Activated T-cell treated with anti-CD3 and anti-CD28 coated beads, Interleukin-2, amount 50 U/mL, for 1 hour (primary cell): ENCODE measurements at places on chromosomes 3 and 15.

DNA sequence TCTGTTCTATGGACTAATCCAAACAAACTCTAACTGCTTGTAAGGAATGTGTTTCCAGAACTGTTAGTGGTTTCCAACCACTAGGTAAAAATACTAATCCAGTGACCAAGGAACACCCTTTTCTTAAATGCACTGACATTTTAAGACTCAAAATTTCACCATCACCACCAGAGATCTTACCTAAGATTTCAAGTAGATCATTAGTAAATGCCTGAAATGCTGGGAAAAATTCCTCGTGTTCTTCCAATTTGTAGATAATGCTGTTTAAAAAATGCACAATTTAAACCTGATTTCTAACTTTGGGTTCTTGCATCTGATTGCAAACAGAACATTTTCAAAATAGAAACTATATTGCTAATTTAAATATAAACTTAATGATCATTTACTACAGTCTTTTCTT lies 63.4 kb downstream of the ESYT3 start:
- DNase-seq = no peak

DNA sequence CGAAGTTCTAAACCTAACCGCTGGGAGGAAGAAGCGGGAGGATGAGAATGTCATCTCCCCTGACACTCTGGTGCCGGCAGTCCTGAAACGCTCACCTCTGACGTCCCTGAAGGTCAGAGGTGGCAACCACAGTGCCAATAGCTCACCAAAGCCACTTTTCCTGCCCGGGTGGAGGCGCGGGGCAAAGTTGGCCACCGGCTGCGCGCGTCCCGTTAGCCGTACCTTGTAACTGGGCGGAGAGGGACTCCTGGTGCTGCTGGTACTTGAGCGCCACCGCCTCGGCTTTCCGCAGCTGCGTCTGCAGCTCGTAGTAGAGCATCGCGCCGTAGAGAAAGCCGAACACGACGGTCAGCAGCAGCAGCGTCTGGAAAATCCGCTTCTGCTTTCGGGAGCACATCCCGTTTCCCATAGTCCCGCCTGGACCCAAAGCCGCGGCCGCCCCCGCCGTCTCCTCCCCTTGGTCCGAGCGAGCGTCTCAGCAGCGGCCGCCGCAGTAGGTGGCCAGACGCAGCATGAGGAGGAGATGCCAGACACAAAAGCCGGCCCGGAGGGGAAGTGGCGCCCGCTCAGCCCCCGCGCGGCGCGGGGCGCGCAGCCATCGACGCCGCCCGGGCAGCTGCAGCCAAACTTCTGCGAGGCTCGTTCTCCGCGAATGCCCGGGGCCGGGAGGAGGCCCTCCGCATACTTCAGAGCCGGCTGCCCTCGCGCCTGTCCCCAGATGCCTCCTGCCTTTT lies 680 bp downstream of the GOLIM4 start:
- peak; percentile 26 for DNase-seq

- DNase-seq = no peak
Observed at GRCh38 chr3:159263750-159264553, 462.1 kb downstream of the MFSD1 start.

- no peak for DNase-seq
Observed at GRCh38 chr15:65343374-65343981, 34.3 kb downstream of the IGDCC3 start.

DNA sequence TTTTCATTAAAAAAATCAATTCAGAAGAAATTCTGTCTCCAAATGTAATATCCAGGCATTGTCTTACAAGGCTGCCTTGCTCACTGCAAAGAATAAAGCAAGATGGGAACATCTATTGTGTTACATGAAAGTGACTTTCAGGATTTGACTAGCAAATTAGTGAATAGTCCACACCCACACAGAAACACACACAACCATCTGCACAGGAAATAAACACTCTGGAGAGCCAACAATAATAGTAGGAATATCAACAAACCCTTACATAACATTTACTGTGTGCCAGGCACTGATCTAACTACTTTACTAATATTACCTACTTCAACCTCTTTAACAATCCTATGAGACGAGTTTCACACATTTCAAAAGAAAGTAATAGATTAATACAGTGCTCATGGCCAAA lies 28.9 kb upstream of the ZNF385D start:
- no peak for DNase-seq

DNA sequence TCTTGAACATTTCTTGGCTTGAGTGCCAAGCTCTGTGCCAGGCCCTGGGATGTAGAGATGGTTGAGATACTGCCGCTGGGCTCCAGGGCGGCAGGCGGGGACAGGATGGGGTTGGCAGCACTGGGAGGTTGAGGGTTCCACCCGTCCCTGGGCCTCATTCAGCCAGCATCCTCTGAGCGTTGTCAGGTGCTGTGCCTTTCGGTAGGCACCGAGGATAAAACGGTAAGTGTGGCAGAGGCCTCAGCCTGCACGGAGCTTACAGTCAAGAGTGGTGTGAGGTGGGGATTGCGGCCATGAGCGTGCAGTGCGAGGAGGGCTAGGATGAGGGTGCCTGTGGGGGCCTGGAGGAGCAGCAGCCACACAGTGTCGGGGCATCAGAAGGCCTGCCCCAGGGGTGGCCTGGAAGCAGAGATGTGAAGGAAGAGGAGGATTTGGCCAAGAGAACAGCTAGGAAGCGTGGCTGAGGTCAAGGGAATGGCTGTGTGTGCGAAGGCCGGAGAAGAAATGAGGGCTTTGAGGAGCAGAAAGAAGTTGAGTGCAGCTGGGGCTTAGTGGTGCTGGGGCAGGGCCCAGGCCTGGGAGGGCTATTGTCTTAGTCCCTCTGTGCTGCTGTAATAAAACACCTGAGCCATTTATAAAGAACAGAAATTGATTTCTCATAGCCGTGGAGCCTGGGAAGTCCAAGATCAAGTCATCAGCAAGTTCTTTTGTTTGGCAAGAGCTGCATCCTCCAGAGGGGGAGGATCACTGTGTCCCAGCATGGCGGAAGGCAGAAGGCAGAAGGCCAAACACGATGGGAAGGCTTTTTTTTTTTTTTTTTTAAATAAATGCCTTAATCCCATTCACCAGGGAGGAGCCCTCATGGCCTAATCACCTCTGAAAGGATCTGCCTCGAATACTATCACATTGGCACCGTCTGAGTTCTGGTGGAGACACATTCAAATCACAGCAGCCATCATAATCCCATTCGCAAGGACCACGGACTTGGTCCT lies 22.7 kb downstream of the CORO2B start:
- DNase-seq = no peak

DNA sequence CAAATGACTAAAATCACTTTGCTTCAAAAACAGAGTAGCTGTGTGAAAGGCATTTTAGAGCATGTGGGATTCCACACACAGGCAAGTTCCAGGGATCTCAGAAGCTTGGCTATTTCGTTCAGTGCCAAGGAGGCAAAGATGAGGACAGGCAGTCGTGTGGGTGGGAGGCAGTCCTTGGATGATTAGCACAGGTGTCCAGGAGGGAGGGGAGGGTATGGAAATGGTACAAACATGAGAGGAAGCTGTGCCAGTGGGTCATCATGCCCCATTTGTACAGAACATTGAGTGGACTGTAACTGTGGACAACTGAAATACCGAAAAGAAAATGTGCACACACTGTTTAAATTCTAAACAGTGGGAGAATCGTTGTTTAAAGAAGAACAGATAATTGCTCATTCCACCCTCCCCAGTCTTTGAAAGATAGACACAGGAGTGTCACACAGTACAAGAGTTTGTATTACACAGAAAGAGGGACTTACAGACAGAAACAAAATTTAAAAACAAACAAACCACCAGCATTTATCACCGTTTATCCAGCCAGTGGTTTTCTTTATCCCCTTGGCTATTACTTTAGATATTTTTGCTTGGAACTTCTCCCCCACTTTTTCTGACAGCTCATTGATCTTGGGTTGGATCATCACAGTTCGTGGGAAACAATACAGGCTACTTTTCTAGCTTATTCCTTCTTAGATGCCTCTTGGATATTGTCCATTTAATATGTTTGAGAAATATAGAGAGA lies 122.9 kb downstream of the GREM1 start:
- no peak for DNase-seq

DNA sequence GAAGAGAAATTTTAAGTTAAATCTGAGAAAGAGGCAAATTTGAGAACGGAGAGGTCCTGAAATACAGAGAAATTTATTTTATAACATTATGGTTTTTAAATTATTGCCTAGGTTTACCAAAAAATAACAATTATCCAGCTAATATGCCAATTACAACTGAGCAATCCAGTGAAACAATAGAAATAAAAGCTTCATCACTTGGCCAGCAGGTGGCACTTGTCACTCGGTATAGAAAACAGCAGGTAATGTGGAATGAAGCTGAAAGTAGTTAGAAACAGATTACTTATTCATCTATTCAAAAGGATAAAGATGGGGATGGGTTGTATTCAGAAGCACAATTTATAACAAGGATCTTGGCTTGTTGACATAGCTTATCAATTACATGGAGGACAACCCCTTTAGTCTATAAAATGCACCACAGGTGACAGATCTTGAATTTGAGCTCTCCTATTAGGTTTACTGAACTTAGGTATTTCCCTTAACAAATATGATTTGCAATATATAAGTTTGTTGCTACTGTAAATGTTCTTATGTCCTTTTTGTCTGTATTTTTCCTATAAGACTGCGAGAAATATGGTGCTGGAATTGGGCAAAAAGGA lies 70.1 kb upstream of the GUCA1C start:
- no peak for DNase-seq

GRCh38 chr3:150079029-150079739 lies 108.5 kb upstream of the PFN2 start:
- no peak for DNase-seq

DNA sequence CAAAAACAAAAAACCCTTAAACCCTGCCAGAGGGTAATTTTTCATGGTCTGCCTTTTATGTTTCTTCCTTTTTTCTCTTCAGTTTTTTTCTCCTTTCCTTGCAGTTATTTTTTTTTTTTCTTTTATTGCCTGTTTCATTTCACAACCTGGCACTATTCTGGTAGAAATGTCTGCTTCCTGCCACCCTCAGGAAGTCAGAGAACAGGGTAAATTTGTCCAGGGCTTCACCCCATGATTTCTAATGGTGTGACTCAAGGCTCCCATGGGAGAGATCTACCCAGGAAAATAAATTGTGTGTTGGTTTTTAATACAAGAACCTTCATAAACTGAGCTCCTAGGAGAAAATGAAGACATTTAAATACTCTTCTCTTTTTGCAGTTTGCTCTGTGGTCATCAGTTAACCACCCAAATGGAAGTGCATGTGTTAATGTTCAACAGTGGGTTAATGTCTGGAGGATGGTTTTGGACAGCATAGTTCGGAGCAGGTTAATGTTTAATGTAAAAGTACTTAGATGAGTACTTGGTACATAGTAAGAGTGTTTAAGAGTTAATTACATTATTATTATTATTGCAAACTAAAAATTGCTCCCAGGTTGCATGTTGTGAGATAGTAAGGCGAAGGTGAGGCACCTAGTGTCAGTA lies 45.9 kb downstream of the CGNL1 start:
- no peak for DNase-seq

- no peak for DNase-seq
Observed at GRCh38 chr3:152519376-152519775, 250.6 kb downstream of the MBNL1 start.

GRCh38 chr3:114582929-114583328 lies 289.1 kb downstream of the TIGIT start:
- no peak for DNase-seq

DNA sequence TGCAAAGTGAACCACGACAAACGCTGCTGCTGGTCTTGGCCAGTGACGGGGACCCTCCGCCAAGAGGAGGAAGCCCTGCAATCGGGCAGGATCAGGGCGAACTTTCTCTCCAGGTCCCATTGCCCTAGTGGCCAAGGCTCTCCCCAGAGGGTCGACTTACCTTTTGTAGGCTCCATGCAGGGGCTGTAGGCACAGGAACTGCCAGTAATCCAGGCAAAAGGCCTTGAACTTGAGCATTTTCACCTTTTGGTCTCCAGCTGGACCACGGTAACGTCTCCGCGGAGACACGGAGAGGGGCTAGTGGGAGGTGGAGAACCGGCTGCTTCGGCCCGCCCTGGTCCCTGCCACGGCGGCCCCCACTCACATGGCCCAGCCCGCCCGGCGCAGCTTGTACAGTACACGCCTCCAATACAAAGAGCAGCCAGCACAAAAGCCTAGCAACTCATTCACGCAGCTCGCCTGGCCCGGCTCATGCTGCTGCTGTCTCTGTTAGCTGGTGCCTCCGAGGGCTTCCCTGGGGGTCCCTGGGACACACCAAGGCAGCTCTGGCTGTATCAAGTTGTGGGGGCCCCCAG lies 31.0 kb downstream of the IQSEC1 start:
- no peak for DNase-seq

DNA sequence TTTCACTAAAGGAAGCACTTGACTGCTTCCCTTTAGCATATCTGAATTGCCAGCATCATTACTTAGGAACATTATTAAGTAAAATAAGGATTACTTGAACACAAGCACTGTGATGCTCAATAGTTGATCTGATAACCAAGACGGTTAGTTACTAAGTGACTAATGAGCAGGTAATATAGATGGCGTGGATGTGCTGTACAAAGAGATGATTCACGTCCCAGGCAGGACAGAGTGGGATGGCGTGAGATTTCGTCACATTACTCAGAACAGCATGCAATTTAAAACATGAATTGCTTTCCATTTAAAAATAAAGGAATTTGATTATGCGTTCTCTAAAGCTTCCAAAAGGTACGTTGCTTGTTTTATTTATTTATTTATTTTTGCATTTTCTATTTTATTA lies 240.0 kb upstream of the ARHGEF26 start:
- DNase-seq = no peak

GRCh38 chr3:69649120-69650065 lies 89.9 kb upstream of the MITF start:
- no peak for DNase-seq

DNA sequence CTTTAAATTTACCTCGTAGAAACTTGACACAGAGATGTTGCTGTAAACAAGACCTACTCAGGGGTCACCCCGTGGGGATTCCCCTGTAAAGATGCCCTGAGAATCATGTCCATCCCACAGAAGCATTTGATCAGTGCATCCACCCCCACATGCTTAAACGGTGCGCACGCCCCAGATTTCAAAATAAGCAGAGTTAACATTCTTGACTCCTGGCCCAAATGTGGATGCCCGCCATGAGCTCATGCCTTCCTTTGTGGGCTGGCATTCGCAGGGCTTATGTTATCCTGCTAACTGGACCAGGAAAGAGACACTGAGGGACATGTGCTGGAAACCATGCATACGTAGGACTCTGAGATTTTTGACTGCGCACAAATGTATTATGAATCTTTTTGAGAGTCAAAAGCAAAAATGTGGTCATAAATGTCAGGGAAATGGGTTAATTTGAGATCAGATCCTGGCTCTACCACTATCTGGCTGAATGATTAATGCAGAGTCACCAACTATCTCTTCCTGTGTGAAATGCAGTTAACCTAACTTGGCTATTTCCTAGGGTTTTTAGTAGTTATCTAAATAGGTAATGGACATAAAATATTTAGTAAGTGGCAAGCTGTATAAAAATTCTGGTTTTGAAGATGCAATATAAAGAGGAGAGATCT lies 9.1 kb upstream of the TP63 start:
- no peak for DNase-seq
